Stimulated activated CD8-positive, alpha-beta memory T cell treated with anti-CD3 and anti-CD28 coated beads, Interleukin-15, amount 100 ng/mL, for 48 hours (primary cell): ENCODE measurements at places on chromosomes 12 and 14.

GRCh38 chr12:132907216-132907615 lies 19.8 kb upstream of the CHFR start:
- no peak for DNase-seq

GRCh38 chr12:20527417-20528163 lies 159.3 kb downstream of the PDE3A start:
- no peak for DNase-seq

DNA sequence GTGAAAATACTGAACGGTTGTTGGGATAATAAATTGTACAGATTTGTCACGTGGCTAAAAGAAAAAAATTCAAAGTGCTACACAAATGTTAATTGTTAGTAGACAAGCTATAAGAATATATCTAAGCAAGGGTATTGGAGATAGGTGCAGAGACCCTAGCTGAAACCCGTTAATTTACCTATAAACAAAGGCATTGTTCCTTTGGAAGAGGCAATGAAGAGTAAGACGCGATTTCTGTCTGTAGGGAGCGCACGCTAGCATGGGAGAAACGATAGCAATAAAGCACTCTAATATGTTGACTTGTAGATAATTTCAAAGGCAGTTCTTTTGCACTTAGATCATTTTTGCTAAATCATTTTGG lies 565 bp downstream of the CCDC77 start:
- DNase-seq: no peak

DNA sequence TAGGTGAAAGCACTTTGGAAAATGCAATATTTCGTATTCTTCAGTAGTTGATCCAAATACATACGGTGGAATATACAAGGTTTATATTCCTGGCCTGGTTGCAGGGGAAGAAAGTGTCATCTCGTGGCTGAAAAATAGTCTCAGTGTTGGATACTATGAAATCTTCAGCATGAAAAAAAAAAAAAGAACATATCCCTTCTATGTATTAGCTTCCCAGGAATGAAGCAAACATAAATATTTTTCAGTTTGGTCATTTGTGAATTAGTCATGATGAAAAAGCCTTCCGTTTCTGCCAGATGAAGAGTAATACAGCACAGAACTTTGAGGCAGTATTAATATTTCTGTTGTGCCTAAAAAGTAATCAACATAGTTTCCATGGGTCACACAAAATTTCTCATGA lies 36.7 kb downstream of the FLRT2 start:
- DNase-seq: no peak

- no peak for DNase-seq
These were observed 66.6 kb upstream of the FAR2 start for GRCh38 chr12:29082522-29082921.
